ENCODE measurements at places on chromosomes 5 and 9. TPM values are rescaled to one million over a fixed set of nuclear protein-coding genes. Genes with fewer than 3 reads are reported as not detected.

DNA sequence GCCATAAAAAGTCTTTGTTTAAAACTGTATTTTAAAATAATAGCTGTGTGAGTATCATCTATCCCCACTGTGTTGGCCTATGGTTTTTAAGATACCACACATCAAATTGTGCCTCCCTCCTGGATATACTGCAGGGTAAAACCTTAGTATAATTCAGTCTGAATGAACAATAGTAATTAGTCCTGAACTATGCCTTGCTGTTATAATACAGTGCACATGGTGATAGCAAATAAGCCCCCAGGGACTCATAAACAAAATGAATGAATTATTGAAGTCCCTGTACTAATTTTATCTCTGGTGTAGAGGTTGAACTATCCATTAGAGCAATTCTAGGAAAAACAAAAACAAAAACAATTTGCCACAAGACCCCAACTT is 142.7 kb upstream of the ADAMTSL1 start:
- DNase-seq = no peak

GRCh38 chr9:79129865-79130480 is 441.8 kb upstream of the TLE4 start:
- peak; percentile 63 for DNase-seq

- DNase-seq = no peak
These were observed 26.2 kb downstream of the AKNA start for GRCh38 chr9:114361542-114361941.

LCN10 gene
- total RNA-seq = not detected

GRCh38 chr9:125508249-125508648 is 198.8 kb downstream of the MAPKAP1 start:
- no peak for DNase-seq

- DNase-seq = no peak
These were observed 480.2 kb upstream of the PTPRD start for GRCh38 chr9:11092974-11093373.

C6 gene
- 1.4 TPM for total RNA-seq

DNA sequence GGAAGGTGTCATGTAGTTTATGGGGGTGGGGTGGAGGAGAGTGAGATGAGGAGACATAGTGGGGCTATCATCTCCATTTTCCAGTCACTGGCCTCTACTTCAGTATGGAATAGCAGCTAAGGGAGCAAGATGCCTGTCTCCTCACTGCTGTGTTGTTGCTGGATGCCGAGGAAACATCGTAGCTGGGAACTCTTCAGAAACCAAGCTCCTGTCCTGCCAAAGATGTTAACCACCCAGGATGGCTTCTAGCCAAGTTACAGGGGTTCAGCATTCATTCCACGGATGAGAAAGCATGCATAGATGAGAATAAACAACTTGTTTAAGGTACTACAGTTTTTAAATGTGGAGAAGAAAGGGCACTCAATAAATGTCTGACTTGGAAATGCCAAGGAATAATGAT is 226.5 kb downstream of the ASTN2 start:
- DNase-seq = no peak

FBN2 gene
- total RNA-seq = 88.3 TPM

Data from skin of body (tissue), 3 donors.